ENCODE measurements at places on chromosomes 12 and 14.
A peak's percentile ranks its signal among the peaks of the same experiment; 100 is the strongest.

GRCh38 chr12:116194935-116195431, 82.5 kb downstream of the MED13L start:
- peak; percentile 71 for DNase-seq

DNA sequence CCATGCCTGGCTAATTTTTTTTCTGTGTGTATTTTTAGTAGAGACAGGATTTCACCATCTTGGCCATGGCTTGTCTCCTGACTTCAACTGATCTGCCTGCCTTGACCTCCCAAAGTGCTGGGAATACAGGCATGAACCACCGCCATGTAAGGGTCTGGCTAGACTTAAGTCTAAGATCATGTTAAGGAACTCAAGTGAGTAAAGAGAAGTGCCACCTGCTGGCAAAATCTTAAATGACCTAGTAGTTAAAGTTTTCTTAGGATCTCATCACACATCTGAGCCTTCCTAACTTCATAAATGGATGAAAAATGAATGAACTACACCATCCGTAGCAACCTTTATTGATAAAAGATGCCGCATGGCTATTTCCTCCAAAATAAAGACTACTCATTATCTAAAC, 1.7 kb upstream of the C12orf56 start:
- no peak for DNase-seq

DNA sequence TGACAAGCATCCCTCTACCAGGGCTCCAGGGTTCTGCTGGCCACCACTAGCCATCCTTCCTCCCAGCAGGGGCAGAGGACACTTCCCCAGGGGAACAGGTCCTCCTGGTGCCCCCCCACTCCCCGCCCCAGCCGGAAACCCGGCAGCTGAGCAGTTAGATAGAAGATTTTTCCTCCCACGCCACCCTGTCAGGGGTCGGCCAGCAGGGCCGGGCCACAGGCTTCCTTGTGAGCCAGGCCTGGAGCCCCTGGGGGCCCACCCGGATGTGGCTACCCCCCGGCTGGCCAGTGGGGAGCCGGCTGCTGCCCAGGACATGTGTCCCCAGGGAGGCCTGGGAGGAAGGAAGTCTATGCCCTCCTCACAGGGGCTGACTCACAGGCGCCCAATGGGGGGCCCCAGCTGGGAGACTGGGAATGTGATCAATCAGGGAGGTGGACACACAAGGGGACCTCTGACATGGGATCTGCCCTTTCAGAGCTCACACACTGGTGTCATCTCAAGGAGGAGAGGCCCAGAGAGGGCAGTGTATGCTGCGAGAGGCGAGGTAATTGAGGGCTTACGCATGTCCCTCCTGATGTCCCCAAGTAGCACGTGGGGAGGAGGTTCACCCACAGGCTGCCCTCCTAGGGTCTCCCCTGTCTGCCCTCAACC, 4.2 kb downstream of the SH2B3 start:
- no peak for DNase-seq

GRCh38 chr14:65850429-65851135, 438.1 kb downstream of the FUT8 start:
- DNase-seq = peak; percentile 79

DNA sequence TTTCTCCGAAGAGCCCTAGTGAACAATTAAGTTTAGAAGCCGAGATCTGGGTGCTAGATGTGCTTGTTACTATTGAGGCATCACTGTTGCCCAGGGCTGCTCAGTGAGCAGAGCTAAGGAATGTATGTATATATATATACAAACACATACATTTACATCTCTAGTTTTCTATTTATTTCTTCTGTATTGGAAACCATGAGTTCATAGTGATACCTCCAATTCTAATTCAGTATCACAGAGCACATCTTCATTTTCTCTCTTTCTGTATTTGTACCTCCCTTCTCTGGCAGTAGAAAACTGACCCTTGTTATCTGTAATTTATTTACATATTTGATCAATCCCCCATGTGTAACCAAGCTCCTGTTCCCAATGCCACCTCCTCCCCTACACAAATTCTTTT, 40.7 kb upstream of the FUT8 start:
- DNase-seq = no peak

GRCh38 chr14:92198804-92199203, 77.0 kb downstream of the CPSF2 start:
- DNase-seq = no peak

GRCh38 chr12:128408669-128409068, 141.7 kb downstream of the TMEM132C start:
- no peak for DNase-seq

DNA sequence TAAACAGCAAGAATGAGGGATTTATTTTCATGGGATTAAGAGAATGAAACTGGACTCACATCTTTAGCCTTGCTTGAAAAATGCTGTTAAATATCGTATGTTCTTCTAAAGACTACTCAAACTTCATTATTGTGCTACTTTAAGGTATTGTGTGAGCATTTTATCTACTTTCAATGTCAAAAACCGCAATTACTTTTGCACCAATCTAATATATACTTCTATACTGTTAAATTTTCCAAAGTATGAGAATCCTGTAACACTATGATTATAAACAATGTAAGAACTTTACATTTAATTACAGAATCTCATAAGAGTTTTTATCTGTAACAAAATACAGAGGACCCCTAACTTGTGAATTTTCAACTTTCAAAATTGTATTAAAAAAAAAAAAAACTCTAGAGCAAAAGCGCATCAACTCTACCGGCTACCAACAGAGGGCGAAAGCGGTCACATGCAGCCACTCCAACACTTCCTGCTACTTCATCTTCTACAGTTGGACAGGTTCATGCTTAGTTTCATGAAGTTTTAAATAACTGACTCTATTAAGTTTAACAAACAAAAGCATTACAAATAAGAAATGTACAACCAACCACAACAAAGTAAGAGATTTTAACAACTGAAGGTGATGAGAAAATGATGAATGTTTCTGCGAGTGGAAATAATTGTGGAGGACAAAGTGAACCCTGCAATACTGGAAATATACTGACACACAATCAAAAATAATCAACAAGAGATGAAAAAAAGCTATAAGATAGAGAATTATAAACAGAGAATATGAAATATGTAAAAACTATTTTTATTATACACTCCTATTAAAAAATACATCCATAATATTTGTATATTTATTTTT, 210.9 kb downstream of the MED13L start:
- peak; percentile 55 for DNase-seq

DNA sequence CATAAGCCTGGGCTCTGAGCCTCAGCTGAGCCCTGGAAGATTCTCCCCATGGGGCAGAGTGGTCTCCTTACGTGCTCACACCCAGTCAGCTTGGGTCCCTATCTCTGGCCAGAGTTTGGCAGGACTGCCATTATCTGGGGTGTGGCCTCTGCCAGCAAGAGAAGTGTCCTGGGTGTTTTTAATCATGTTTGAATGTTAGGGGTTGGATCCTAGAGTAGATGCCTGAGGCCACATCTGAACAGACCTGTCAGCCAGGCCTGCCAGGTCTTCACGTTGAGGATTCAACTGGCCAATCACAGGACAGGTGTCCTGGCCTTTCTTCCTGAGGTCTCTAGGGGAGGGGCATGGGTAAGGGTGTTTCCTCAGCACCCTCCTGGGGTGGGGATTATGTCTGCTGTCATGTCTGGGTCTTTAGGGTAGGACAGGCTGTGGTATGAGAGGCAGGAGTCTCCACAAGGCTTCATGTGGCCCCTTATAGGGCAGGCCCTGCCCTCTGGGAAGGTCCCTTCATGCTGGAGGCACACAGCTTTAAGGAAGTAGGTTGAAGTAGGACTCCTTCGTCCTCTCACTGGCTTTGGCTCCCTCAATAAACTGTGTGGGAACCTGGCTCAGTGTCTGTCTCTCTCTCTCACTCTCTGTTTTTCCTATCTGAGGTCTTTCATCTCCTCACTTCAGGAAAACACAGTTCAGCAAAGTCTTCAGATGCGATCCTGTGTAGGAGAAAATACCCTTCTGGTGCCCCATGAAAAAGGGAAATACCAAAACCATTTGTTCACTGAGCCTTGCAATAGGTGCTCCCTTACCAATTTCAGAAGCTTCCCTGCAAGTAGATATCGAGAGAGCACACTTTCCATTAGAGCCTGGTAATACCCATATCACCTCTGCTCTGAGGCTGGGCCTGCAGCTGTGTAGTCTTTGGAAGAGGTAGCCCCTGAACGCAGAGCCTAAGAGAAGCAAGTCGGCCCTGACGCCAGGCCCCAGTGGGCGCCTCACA, 6.7 kb upstream of the FITM1 start:
- DNase-seq = peak; percentile 20

DNA sequence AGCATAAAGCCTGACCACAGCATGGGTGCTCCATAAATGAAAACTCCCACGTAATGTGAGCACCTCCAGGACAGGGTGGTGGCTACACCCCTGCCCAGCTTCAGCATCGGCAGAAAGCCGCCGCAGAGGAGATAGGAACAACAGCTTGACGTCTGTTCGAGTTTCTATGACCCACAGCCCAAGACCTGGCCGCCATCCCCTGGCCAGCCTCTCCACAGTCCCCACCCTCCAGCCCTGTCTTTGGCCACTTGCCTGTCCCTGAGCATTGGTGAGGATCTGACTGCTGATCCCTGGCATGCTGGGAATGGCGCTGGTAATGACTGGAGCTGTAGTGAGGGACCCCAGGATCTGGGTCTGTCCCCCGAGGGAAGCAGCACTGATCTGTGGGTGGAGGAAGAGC, 21.3 kb downstream of the POU6F1 start:
- no peak for DNase-seq

GRCh38 chr14:71115821-71116567, 208.7 kb downstream of the PCNX1 start:
- no peak for DNase-seq

GRCh38 chr14:71583705-71584104, 348.5 kb upstream of the RGS6 start:
- no peak for DNase-seq

DNA sequence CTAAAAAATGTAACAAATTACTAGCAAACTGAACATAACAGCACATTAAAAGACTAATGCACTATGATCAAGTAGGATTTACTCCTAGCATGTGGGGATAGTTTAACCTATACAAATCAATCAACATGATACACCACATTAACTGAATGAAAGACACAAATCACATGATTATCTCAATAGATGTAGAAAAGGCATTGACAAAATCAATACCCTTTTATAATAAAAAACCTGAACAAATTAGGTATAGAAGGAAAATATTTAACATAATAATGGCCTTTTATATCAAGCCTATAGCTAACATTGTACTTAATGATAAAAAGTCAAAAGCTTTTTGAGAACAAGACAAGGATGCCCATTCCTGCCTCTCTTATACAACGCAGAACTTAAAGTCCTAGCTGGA, 540.0 kb downstream of the RERGL start:
- DNase-seq = no peak

GRCh38 chr12:43586646-43587245, 34.7 kb upstream of the ADAMTS20 start:
- no peak for DNase-seq

- DNase-seq = no peak
Observed at GRCh38 chr12:55722948-55723347, 2.8 kb downstream of the RDH5 start.

DNA sequence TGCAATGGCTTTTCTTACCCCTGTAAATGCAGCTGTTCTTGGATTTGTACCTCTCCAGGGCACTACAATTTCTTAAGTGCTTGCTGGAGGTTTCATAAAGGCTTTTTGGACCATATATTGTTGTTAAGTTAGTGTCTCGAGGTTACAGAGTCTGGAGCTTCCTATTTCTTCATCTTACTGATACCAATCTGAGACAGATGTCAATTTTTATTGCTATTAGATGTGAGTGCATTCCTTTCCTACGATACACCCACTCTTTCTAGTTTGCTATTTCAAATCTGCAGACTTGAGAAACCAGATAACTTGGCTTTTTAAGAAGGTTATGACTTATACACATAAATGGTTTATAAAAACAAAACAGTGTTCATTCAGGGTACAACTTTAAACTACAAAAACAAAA, 2.1 kb downstream of the NOXRED1 start:
- no peak for DNase-seq

DNA sequence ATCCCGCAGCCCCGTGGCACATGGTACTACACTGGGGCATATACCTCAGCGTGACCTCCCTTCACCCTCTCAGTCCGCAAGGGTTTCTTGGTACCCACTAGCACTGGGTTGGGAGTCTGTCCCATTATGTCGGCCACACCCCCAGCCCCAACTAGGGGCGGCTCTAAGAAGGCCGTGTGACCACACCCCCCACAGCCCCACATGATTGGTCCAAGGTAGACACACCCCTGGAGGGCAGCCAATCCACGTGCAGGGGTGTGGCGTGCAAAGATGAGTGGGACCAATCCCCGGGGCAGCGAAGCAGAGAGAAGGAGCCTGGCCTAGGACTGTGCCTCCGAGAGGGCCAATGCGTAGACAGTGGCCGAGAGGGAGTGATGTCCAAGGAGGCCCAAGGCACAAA, 34.6 kb upstream of the BEGAIN start:
- DNase-seq = peak; percentile 16

- no peak for DNase-seq
Observed at GRCh38 chr12:56614627-56615026, 15.5 kb downstream of the BAZ2A start.

DNA sequence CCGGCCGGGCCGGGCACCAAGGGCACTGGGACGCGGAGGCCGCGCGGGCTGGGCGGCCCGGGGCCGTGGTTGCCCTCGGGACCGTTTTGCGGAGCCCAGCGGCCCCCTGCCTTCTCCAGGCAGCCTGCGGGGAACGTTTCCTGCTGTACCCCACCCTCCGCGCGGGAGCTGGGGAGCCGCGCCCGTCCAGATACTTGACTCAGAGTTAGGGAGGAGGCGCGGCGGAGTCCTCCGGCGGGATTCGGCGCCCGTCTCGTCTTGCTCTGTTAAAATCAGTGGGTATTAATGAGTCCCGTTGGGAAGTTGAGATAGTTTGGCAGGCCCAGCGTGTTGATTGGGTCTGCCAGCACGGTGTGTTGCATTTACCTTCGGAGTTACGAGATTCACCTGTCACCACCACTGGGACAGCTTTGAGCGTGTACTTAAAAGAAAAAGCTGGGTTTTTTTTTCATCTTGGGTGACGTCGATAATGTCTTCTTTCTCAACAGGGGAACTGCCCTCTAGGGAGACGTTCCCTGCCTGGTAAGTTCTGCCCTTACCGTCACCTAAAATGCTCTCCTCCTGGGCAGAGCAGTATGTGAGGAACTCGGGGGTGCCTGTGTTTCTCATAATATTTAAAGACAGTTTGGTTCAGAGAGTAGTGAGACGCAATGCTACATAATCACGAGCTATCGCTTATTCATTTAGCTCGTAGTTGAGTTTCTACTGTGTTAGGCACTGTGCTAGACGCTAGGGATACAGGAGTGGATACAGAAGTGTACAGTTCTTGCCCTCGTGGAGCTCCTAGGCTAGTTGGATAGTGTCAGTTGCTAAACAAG, 596 bp downstream of the DLST start:
- DNase-seq = peak; percentile 55

DNA sequence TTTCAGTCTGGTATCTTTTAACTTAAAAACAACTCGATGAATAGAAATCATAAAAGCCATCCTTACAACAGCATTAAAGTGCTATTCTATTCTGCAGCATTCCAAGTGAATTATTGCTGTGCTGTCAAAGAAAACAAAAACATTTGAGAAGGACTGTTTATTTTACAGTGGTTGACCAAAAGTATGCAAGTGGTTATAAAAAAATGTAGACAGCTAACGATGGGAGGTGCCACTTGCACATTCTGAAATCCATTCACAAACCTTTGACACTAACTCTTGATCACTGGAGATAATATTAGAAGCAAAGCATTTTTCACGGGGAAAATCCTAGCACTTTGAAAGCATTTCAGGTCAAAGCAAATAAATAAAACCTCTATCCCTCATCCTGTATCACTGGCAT, 55.6 kb downstream of the HMGA2 start:
- no peak for DNase-seq

All from CD4-positive, alpha-beta T cell treated with Interleukin-15 for 1 hour (primary cell).